Cardiac muscle cell (in vitro differentiated cells and primary cell): ENCODE measurements at places on chromosomes 4 and X. TPM values are rescaled to one million over a fixed set of nuclear protein-coding genes. Genes with fewer than 3 reads are reported as not detected.
A peak's percentile ranks its signal among the peaks of the same experiment; 100 is the strongest.

The KDR gene
- total RNA-seq: 67.8 and 102 TPM in 2 replicates

The TIGD4 gene
- total RNA-seq: 0.56 and 1.5 TPM in 2 replicates

The ARR3 gene
- total RNA-seq: not detected in 2 replicates

The ARFIP1 gene
- total RNA-seq: 19.3 and 20.3 TPM in 2 replicates

The DCAF8L2 gene
- not detected in 2 replicates for total RNA-seq

The ADH4 gene
- total RNA-seq: not detected in 2 replicates

The XKRX gene
- total RNA-seq: 2.4 and 3.4 TPM in 2 replicates

DNA sequence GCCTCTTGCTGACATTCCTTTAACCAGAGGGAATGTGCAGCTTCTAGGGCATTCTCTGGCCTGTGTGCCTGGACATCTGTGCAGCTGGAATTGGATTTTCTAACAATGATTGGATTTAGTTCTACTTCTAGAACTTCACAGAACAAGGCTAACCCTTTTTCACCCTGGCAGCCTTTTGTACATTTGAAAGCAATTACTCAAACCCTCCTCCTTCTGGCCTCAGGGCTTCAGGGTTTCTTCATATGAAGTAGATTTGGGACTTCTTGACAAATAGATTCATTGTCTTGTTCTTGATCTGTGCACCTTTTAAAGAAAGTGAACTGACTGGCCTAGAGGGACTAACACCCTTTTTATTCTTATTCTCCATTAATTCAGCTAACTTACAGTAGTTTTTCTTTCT is 30.1 kb downstream of the SPATA18 start:
- H3K27ac ChIP-seq: no peak overlapping the region
- no peak overlapping the region for H3K4me3 ChIP-seq
- H3K36me3 ChIP-seq: no peaks in the 10 kb centered on the region
- peaks cover 7% of the 10 kb centered on the region for H3K4me1 ChIP-seq
- no peak for DNase-seq

DNA sequence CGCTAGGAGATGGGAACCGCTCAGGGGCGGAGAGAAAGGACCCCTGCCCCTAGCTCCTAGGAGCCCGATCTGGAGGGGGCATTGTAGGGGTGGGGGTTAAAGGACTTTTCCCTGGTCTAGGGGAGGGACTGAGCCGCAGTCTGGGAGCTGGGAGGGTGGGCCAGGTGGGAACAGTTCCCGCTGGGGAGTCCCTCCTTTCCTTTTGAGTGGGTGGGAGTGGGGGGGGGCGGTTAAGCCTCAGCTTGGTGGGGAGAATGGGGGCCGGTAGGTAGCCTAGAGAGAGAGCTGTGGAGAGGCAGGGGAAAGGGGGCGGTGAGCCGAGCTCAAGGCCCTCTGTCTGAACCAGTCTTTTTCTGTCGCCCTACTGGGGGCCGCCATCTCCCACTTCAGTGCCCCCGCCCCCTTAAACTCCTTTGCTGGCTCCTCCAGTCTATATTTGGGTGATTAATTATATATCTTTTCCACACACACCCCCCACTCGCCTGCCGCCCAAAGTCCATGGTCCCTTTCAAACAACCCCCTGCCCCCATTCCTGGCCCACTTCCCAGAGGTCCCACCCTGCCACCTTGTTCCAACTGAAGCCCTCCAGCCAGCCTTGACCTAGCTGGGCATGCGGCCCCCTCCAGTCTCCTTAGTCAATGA is 822 bp downstream of the ZNF275 start:
- no peaks in the 10 kb centered on the region for H3K36me3 ChIP-seq
- no peaks in the 10 kb centered on the region for H3K4me1 ChIP-seq
- H3K27me3 ChIP-seq: peaks cover 15% of the 10 kb centered on the region
- DNase-seq: no peak

DNA sequence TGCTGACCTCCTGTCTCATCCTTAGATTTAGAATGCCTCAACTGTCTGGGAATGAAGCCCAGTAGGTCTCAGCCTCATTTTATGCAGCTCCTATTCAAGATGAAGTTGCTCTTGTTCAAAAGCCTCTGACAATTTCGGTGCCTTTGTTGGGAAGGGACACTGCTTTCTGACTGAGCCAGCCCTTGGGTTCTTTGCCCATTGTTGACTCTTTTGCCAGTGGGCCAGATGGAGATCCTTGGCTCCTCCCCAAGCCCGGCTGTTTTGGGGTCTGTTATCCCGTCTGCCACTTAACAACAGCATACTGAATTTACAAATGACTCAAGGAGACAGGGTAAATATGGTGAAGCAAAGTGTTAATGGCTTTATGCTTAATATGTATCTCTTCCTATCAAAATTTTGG is 58.3 kb upstream of the PRKX start:
- H3K27me3 ChIP-seq: no peaks in the 10 kb centered on the region
- DNase-seq: no peak
- no peak overlapping the region for H3K4me3 ChIP-seq
- no peak overlapping the region for H3K27ac ChIP-seq

- no peak for DNase-seq
- H3K4me1 ChIP-seq: no peaks in the 10 kb centered on the region
Measured at GRCh38 chr4:109764789-109765402, 35.0 kb upstream of the PLA2G12A start.

- no peak overlapping the region for H3K4me3 ChIP-seq
- H3K27ac ChIP-seq: no peak overlapping the region
- no peaks in the 10 kb centered on the region for H3K36me3 ChIP-seq
- peaks cover 9% of the 10 kb centered on the region for H3K27me3 ChIP-seq
- DNase-seq: no peak
- no peaks in the 10 kb centered on the region for H3K4me1 ChIP-seq
Measured at GRCh38 chr4:3792813-3793212, 26.6 kb downstream of the ADRA2C start.

- H3K27ac ChIP-seq: no peak overlapping the region
- peaks cover 7% of the 10 kb centered on the region for H3K4me1 ChIP-seq
- DNase-seq: peak; percentile 7
- no peaks in the 10 kb centered on the region for H3K36me3 ChIP-seq
Measured at GRCh38 chr4:182447767-182448280, 204.6 kb downstream of the TENM3 start.
